ENCODE measurements at places on chromosomes 7 and 10.

- no peak for DNase-seq
These were observed 75.1 kb downstream of the CRPPA start for GRCh38 chr7:16345979-16346958.

DNA sequence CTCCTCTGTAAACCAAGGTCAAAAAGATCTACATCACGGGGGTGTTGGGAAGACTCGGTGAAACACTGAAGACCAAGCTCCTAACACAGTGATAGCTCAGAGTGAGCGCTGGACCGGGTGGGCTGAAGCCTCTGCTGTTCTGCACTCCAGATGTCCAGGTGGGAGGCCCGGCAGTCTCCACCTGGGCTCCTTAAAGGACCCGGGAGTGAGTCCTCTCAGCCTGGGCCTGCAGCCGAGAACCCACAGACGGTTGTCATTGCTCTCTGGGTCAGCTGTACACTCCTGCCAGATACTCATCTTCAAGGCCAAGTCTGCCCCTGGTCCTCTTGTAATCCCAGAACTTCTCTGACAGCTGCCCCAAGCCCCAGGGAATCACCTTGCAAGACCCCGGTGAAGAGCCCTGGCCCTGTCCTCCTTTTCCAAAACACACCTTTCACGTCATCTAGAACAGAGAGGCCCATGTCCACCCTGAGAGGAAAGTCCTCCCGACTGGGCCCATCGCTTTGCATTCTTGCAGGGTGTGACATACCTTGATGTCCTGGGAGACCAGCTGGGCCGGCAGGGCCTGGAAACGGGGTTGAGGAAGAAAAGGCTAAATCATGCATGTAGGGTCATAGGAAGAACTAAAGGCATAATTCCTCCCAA, 43.7 kb downstream of the COL17A1 start:
- DNase-seq, result no peak

DNA sequence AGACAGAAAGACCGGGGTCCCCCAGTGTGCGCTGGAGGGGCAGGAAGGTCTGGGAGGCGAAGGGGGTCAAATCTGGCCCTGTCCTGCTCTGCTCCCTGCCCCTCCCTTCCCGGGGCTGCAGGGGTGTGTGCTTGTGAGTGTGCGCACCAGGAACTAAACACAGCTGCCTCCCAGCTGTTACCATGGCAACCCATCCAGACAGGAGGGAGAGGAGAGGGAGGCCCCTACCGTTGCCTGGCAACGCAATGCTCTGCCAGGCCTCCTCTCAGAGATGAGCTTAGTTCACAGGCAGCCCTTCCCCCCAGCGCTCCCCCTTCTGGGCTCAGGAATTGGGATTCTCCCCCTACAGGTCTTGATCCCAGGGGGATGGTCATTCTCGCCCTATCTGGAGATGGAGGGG, 6.1 kb downstream of the NYAP1 start:
- DNase-seq, result peak; percentile 84

DNA sequence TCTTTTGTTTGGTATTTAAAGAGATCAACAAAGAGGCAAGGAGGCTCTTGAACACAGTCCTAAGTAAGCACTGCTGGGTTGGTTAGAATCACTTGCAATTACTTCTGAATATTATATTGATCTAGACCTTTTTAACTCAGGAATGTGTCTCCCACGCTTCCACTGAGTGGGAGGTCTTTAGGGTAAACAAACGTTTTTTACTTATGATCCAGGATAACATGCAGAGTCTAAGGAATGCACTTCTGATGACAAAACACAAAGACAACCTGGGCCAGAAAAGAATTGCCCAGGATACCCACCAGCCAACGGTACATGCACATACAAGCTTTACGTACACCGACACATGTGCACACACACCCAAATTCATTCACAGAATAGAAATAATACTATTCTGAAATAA, 626.9 kb downstream of the PARD3 start:
- no peak for DNase-seq

DNA sequence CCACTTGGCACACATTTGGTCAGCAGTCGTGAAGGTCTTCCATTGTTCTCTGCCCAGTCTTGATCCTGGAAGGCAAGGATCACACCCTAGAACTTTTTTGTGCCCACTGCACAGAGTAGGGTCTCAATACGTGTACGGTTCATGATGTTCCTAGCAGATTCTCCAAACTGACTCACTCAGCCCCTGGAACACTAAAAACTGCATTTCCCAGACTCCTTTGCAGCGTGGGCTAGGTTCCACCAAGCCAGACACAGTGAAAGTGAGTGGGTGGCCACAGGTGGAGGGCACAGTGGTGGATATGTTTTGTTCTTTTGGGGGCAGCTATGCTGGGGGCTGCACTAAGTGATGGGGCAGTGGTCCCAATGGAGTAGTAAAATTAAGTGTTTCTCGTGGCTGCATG, 1.5 kb upstream of the LHPP start:
- no peak for DNase-seq

- DNase-seq, result no peak
These were observed 27.2 kb downstream of the CCM2 start for GRCh38 chr7:45026984-45027773.

DNA sequence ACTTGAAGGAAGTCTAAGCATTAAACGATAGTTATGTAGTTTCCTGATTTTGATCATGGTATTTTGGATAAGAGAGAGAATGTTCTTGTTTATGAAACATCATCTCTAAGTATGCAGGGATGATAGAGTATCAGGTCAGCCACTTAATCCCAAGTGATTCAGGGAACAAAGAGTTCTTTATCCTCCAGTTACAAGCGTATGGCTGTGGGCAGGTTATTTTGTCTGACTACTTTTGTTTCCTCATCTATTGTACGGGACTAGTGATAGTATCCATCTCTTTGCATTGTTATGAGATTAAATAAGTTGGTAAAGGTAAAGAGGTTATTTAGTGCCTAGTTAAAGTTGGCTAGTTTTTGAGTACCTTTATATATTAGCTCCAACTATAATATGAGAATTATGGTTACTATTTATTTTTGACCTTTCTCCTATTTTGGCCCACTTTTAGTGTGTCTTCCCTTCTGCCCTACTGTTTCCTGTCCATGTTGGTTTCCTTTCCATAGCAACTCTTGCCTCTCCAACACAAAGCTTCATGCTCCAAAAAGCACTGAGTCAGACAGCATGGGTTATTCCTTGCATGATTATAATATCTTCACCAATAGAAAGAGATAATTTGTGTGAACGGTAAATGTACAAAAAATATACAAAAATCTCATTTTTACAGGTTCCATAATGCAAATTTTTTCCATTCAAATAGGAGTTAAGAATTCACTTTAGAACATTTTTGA, 65.4 kb downstream of the SP8 start:
- DNase-seq, result no peak

GRCh38 chr7:100088095-100088620, 611 bp upstream of the COPS6 start:
- DNase-seq, result no peak

DNA sequence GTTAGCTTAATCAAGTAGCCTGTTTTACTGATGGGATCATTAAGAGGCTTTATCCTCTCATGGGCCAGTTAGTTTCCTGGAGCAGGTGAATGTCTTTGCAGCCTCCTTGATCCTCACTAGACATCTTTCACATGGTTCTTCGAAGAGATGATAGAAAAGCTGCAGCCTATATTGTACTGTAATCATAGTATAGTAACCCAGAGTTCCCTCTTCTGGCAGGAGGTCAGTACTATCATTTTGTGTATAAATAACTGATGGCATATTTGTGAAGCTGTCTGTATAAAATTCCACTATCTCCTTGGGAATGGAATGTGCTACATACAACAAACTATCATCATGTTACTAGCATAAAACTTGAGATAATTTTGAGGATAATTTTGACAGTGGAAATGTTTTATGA, 123.8 kb upstream of the PRPS1L1 start:
- DNase-seq, result no peak

GRCh38 chr10:99682752-99683151, 23.4 kb downstream of the ENTPD7 start:
- no peak for DNase-seq

GRCh38 chr7:151808400-151809145, 68.3 kb downstream of the PRKAG2 start:
- no peak for DNase-seq

- no peak for DNase-seq
These were observed 483.9 kb downstream of the GRM8 start for GRCh38 chr7:126768836-126769235.

- DNase-seq, result no peak
These were observed 69.5 kb upstream of the SEPHS1 start for GRCh38 chr10:13417459-13418126.

GRCh38 chr10:44636625-44637024, 251.7 kb upstream of the CXCL12 start:
- no peak for DNase-seq

- DNase-seq, result no peak
These were observed 154.3 kb downstream of the ZNF365 start for GRCh38 chr10:62528441-62528840.

DNA sequence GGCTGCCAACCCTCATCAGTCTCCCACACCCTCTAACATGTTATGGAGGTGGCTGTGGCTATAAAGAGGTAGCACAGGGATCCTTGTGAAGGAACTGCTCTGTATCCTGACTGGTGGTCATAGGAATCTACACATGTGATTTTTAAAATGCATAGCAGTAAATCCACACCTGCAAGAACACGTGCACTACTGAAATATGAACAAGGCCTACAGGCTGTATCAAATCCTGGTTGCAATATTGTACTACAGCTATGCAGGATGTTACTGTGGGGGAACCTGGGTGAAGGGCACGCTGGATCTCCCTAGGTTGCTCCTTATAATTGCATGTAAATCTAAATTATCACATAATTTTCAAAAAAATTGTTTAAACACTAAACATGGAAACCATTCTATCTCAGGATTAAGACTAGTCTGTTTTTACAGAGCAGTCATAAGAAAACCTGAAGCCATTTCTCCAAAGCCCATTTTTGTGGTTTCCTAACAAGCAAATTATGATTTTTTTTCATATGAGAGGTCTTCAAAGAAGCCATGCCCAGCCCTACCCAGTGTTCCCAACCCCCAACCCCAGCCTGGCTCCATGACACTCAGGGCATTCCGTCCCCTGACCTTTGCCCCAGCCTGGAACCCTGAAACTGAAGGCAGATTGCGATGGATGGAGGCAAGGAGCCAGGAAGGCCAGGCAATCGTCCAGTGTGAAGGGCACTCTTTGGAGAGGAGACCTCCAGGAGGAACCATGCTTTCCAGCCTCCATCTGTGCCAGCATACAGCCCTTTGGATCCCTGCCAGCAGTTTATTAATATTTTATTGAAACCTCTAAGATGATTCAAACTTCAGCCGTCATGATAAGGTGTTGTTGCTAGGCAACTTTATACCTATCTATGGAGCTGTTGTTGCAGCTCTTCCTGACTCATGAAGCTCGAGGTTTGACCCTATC, 161.0 kb downstream of the GRID1 start:
- DNase-seq, result no peak

DNA sequence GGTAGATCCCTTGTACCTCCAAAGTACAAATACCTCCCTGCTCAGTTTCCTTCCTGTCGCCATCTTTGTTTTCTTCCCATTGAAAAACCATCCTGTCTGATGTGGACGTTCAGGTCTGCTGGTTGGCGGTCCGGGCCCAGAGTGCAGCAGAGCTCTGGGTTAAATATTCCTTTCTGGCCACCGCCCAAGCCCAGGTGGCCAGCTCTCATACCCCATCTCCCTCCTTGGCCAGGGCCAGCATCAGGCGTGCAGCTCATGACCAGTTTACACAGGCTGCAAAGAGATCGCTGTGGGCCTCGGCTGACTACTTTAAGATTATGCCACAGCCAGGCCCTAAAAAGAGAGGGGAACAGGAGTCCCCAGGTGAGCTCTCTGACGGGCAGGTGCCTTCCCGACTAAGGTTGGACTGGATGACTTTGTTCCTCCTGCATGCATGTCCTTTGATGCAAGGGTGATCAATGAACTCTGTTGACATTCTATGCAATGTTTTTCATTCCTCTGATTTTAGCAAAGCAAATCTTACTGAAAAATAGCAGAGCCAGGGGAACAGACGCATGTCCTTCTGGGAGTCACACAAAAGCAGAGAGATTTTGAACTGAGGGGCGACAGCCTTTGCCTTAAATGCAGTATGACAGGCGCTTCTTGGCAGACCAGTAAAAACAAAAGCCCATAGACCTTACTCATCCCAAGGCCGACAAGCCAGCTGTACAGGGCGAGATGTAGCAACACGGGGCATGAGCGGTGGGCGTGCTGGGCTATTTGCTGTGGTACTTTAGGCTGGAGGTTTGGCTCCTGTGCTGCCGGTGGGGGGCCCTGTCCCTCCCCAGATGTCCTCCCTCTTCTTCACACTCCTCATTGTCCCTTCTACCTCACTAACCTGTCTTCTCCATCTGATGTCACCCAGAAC, 33.3 kb upstream of the SH2B2 start:
- no peak for DNase-seq

DNA sequence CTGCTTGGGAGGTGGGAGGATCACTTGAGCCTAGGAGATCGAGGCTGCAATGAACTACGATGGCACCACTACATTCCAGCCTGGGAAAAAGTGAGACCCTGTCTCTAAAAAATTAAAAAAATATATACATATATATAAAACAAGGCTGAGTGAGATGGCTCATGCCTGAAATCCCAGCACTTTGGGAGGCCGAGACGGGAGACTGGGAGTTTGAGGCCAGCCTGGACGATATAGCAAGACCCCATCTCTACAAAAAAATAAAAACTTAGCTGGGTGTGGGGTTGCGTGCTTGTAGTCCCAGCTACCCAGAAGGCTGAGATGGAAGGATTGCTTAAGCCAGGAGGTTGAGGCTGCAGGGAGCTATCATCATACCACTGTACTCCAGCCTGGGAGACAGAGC, 87.6 kb downstream of the CARD11 start:
- no peak for DNase-seq

- DNase-seq, result no peak
These were observed 157.9 kb downstream of the PLXDC2 start for GRCh38 chr10:19974138-19974537.

- no peak for DNase-seq
These were observed 50.8 kb upstream of the PPIF start for GRCh38 chr10:79296431-79296830.

DNA sequence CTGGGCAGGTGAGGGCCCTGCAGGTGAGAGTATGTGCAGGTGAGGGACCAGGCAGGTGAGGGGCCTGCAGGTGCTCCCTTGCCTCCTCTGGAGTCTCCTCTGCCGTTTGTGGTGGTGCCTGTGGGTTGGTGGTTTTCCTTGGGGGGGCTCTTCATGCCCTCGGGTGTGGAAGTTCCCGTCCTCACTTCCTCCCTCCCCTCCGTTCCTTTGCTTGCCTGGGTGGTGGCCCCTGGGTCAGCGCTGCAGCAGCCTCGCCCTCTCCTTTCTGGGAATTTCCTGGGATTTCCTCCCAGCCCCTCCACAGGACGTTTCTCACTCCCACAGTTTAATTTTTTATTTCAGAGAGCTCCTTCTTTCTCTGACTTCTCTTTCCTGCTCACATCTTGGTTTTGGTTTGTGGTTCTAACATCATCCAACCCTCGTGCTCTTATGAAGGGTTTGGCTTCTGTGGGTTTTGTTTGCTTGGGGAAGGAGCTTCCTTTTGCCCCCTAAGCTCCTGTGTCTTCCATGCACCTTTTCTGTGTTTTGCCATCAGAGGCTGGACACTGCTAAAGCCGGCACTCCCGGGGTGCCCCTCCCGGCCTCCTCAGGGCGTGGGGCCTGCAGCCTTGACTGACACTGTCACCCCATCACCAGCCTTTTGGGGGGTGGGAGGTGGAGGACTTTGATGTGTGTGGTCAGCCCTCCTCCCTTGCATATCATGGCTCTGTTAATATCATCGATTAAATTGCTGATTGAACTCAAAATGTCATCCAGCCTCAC, 29.2 kb upstream of the ADGRA1 start:
- no peak for DNase-seq
